ENCODE measurements at places on chromosomes 16 and 17.

DNA sequence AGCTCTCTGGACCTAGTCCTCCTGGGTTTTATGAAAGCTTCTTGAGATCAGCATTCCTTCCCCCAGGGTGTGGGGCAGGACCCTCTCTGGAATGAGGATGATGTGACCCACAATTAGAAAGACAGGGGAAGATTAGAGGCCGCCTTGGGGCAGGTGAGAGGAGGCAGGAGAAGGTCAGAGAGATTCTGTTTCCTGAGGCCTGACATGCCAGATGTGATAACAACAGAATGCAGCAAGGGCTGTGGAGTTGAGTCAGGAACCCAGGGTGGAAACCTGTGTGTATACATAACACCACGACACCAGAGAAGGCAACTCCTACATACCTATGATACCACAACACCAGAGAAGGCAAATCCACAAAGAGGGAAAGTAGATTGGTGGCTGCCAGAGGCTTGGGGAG is 5.4 kb upstream of the SLC5A10 start:
- DNase-seq: no peak

DNA sequence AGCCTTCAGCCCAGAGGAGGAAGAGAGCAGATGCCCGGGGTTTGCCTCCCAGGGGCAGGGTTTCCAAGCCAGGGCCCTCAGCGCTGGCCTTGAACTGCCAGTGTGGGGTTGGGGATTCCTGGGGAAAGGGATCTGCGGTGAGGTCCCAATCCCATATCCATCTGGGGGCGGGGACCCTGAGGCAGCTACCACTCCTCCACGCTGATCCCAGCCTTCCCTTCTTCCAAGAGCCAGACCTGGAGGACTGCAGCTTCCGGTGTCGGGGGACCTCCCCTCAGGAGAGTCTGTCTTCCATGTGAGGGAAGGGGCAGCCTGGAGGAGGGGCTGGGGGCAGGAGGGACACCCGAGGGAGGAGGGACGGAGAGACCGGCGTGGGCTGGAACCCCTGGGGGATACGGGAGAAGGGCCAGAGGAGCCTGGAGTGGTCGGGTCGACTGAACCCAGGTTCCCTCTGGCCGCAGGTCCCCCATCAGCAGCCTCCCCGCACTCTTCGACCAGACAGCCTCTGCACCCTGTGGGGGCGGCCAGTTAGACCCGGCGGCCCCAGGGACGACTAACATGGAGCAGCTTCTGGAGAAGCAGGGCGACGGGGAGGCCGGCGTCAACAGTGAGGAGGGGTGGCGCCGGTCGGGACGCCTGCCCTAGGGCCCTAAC is 10.7 kb upstream of the CISD3 start:
- no peak for DNase-seq

- DNase-seq: no peak
These were observed 59.4 kb upstream of the XYLT1 start for GRCh38 chr16:17529982-17530760.

GRCh38 chr17:521183-521525 is 168.5 kb upstream of the RPH3AL start:
- no peak for DNase-seq

DNA sequence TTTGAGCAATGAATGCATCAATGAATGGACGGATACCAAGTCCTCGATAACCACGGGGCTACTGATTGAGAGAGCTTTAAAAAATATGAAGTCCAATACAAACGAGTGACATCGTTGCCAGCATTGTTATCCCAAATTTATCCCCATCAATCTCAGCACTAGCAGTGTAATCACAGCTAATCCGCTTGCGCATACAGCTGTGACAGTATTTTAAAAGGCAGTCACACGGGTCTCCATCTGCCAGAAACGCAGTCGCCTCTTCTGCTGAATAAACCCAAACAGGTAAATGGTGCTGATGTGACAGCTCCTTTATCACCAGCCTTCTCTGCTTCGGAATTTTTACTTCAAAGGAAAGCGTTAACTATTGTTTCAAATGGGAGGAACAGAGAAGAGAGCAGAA is 311.1 kb downstream of the XYLT1 start:
- no peak for DNase-seq

DNA sequence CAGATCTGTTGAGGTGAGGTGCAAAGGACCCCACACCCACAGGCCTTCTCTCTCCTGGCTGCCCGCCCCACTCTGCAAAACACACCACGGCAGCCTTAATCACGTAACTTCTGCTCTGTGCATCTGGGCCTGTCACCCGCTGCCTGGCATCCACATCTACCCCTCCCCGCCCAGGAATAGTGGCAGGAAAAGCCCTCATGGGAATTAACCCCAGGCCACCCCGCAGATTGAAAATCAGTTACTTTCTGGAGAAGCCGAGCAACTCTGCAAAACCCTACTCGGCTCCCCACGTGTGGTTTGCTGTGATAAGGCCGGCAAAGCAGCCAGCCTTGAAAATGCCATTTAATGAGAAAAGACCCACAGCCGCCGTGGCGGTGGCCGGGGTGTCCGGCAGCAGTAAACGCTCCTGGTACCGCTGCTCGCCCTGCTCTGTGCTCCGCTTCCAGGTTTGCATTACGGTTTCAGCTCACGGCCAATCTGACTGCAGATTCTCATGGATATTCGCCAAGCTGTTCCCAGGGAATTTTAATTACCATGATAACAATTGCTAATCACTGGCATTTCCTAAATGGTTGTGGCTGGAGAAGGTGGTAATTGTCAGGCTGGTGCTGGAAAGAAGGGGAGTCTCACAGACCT is 78.0 kb upstream of the DOC2B start:
- no peak for DNase-seq

GRCh38 chr16:86436466-86437185 is 73.7 kb upstream of the FOXF1 start:
- no peak for DNase-seq

- no peak for DNase-seq
These were observed 53.4 kb downstream of the CACNG3 start for GRCh38 chr16:24309258-24310142.

GRCh38 chr17:64777415-64778239 is 115.5 kb upstream of the SMURF2 start:
- no peak for DNase-seq

DNA sequence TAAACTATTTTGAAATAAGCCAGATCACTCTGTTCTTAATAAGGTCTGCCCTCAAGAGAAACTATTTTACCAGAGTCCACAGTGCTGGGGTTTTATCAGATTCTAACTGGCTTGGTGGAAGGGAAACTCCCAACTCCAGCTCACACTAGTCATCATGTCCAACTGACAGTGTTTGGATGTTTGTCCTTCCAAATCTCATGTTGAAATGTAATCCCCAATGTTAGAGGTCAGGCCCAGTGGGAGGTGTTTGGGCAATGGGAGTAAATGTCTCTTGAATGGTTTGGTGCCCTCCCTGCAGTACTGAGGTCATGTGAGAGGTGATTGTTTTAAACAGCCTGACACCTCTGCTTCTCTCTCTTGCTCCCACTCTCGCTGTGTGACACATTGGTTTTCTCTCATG is 1301.0 kb upstream of the CDH8 start:
- no peak for DNase-seq

- no peak for DNase-seq
These were observed 17.1 kb downstream of the ITGB4 start for GRCh38 chr17:75738218-75738802.

- no peak for DNase-seq
These were observed 28.8 kb downstream of the NPLOC4 start for GRCh38 chr17:81608082-81608481.

DNA sequence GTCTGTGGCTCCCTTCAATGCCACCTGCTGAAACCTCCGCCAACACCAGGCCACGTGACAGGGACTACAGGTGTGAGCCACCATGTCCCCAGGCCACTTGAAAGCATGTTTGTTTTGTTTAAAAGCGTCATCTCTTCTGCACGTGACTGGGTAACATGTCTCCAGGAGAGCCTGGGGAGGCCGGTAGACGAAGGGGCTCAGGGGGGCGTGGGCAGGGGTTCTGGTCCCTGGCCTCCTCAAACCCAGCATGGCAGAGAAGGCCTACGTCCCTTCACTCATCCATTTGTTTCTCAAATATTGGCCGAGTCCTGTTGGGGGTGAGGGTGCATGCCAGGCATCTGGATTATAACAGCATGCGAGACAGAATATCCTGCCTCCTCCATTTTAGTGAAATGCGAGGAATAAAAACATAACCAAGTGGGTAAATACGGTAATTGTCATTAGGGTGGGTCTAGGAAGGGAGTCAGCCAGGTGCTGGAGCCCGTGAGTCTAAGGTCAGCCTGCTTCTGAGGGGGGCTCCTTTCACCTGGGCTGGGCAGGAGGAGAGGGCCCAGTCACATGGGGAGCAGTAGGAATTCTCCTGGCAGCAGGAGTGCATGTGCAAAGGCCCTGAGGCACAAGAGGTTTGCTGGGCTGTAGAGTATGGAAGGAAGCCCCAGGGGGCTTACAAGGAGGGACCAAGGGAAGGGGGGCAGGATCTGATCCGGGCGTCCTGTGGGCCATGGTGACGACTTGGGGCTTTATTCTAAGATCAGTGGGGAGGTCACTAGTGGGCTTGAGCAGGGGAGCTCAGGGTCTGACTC is 26.8 kb upstream of the CIBAR2 start:
- no peak for DNase-seq

- DNase-seq: no peak
These were observed at the start of gene MARCHF10 for GRCh38 chr17:62807812-62808575. Gene MARCHF10, minus strand, starts transcription at chr17:62808314. Its CDS starts 6,579 bp downstream, at chr17:62801735.

DNA sequence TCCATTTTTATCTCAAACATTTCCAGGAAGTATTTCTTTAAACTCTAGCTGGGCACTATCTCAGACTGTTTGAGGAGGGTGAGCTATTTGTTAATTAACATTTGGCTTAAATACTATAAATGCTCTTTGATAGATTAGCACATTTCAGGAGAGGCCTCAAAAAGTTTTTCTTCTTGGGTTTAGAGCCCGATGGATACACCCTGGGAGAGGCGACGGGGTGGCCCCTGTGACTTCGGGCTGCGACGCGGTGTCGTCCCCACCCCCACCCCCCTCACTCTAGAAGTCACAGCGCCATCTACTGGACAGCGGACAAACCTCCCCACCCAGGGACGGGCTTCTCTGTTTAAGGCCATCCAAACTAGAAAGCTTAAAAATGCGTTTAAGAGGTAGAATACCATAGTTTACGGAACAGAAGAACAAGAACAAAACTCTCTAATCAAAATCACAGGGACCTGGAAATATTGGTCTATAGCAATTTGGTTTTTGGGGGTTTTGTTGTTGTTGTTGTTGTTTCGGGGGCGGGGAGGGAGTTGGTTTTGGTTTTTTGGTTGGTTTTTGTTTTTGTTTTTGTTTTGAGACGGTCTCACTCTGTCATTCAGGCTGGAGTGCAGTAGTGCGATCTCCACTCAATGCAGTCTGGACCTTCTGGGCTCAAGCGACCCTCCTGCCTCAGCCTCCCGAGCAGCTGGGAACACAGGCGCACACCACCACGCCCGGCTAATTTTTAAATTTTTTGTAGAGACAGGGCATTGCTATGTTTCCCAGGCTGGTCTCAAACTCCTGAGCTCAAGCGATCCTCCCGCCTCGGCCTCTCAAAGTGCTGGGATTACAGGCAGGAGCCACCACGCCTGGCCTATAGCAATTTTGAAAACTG is 254.4 kb downstream of the C16orf95 start:
- peak; percentile 87 for DNase-seq

DNA sequence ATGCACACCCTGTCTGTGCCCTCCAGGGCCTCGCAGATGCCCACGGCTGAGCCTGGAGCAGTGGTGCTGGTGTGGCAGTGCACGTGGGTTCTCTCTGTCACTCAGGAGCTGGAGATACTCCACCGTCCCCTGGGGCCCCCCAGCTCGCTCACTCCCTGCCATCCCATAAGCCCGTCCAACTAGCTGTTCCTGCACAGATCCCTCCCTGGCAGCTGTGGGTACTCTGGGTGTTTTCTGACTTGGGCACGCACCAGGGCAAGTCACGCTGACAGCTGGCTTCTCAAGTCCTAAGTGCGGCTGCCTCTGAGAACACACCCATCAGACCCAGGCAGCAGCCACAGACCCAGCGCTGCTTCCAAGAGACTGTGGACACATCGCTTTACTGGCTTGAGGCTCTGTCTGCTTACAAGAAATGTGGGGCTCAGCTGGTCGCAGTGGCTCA is 25.4 kb upstream of the ITGB4 start:
- DNase-seq: no peak

- no peak for DNase-seq
These were observed 81.2 kb downstream of the ZNF18 start for GRCh38 chr17:11916091-11916490.

DNA sequence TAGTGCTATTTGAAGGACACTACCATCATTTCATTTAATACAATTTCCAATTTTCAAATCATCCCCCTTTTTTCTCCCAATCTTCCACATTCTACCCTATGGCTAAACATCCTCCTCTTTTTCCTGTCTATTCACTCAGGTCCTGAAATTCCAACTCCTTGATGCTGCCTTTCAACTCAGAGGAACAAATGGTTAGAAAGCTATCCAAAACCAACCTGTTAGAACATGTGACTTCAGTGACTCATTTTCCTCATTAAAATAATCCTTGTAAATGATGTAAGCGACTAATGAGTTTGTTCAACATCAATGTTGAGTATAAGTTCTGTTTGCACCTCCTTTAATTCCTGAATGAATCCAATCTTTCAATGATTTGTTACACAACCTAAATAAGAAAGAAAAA is 5.5 kb downstream of the PSMD12 start:
- no peak for DNase-seq

GRCh38 chr17:13508896-13509295 is 92.8 kb downstream of the HS3ST3A1 start:
- DNase-seq: no peak

DNA sequence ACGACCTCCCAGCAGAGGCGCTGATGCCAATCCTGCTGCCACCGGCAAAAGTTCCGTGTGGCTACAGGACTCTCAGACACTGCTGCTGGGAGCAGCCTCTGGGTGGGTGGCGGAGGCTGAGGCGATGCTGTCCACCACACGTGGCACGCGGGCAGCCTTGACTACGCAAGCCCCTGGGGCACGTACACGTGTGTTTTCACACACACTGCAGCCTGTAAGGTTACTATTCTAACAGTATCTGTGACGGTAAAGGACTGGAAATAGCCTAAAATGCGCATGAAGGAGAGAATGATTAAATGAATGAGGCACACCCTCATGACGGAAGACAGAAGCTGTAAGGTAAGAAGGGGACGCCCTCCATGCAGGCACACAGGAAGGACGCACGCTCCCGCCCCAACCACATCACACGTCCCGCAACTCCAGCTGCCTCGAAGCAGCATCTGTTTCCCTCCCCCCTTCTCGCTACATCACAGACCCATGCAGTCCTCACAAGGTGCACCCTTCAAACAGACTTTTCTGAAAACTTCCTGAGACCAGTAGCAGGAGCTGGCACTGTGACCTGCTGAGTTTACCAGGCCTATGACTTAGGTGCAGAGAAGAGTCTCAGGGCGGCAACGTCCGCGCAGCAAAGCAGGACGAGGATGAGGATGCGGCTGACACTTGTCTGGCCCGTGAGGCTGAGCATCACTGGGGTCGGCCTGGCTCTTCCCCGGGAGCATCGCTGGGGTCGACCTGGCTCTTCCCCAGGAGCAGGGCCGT is 28.7 kb upstream of the FASN start:
- DNase-seq: no peak

- no peak for DNase-seq
These were observed 27.2 kb upstream of the TMEM220 start for GRCh38 chr17:10757067-10757466.

Measured in tibial nerve (tissue), 4 donors.